ENCODE measurements at places on chromosomes 16 and 17.

GRCh38 chr16:69132424-69133252 lies at the start of the genes CHTF8 and UTP4:
Gene CHTF8, minus strand, starts transcription at chr16:69132588. Its CDS starts 11,130 bp downstream, at chr16:69121458.
Gene UTP4, plus strand, starts transcription at chr16:69132649. Its CDS starts 811 bp downstream, at chr16:69133460.
- DNase-seq: peak; percentile 90

DNA sequence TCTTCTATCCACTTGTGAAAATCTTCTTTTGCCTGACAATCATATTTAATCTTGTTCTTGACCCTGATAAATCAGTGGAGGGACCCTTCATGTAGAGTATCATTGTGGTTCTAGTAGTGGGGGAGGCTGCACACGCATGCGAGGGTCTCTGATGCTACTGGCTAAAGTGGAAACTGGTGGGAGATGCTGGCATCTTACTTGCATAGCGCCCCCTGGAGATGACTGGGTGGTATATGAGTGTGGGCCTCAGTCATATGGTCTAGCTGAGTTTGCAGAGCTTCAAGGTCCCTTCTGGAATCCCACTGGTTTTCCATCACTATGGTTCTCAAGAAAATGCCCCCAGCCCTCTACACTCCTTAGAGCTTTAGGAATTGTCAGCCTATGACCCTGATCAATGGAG lies 236.4 kb upstream of the AXIN2 start:
- peak; percentile 2 for DNase-seq

DNA sequence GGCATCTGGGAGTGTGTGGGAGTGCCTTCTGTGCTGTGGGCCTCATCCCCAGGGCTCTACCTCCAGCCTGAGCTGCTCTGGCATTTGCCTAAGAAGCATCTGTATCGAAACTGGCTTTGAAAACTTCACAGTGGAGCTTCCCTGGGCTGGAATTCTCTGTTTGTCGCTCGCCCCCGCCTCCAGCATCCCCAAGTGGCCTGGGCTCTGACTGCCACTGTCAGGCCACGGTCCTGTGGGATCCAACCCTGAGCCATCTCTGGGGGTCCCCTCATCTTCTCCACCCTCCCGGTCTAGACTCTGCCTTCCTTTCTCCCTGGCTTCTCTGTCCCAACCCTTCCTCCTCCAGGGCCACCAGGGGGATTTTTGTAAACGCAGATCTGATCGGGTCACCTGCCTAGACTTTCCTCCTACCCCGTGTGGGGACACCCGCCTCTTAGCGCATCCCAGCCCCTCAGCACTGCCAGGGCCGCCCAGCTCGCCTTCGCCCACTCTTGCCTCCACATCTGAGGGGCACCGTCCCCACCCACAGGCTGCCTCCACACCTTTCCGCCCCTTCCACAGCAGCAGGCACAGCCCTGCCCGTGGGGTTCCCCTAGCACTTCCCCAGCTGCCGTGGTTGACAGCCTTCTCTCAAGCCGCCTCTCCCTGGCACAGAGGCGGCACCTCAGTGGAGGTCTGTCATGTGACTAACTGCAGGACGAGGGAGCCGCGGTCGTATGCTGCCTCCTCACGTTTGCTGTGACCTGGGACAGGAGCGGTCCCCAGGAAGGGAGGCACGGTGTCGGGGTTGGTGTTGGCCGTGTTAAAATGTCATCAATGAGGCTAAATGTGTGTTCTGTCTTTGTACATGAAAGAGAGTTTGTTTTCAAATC lies 12.0 kb downstream of the TBC1D24 start:
- peak; percentile 73 for DNase-seq

- no peak for DNase-seq
Measured at GRCh38 chr17:4048218-4048617, 84.0 kb upstream of the ATP2A3 start.

DNA sequence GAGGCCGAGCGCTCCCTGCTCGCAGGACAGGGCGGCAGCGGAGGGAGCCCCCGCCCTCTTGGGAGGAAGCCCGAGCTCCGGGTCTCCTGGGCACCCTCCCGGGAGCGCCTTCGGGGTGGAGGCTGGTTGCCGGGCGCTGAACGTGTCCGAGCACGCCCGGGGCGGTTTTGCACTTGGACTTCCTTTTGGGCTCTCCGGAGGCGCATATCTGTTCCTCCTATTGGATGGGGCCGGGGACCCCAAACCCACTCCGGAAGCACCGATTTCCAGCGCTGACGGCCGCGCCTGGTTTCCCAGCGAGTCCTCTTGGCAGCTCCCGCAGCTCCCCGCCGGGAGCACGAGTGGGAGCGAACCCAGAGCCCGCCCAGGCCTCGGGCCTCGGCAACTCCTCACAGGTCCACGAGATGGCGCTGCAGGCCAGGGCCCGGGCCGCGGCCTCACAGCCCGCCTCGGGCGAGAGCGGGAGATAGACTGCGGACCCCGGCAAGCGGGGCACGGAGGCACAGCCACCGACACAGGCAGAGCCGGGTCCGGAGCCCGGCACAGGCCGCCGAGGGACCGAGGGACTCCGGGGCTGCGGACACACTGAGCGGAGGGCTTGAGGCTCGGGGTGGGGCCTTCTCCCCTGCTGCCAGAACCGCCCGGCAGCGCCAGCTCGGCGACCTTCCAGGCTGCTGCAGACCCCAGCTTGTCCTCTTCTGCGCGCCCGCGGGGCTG lies 12.7 kb downstream of the TBX2 start:
- peak; percentile 83 for DNase-seq

- DNase-seq: no peak
Measured at GRCh38 chr17:17498606-17499301, 2.6 kb upstream of the RASD1 start.

GRCh38 chr17:27280527-27280926 lies 13.4 kb upstream of the WSB1 start:
- no peak for DNase-seq

- DNase-seq: no peak
Measured at GRCh38 chr16:10465821-10466220, 80.0 kb downstream of the ATF7IP2 start.

DNA sequence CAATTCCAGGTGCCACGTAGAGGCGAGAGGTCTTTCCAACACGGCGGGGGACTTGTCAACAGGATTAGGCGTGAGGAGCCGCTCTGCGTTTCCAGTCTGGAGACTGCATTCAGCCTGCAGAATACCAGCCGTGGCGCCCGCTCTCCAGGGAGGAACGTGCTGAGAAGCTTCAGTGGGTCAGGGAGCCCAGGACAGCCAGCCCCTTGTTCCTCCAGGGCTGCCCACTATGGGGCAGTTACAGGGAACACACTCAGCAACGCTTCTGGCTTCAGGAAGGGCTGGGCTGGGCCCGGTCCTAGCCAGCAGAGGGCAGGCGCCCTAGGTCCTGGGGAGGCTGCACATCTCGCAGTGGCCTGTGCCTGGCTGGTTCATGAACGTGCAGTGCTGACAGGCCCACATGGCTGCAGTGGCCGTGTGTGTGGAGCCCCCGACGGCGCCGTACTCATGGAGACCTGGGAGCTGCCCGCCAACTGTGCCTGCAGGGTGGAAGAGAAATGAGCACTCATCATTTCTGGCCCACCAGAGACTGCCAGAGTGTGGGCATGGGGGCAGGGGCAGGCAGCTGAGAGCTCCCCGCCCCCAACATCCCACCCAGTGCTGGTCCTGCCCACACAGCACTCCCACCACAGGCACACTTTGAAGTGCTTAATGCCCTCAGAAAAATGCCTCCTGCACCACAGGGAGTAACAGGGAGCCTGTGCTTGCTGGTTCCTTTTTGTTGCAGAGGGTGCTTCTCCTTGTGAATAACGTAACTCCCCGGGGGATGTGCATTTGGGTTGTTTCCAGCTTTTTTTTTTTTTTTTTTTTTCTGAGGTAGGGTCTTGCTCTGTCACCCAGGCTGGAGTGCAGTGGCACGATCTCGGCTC lies 7.0 kb upstream of the FAAP100 start:
- DNase-seq: no peak

- DNase-seq: no peak
Measured at GRCh38 chr17:46071796-46072195, 72.7 kb downstream of the STH start.

GRCh38 chr17:13005530-13005929 lies 12.3 kb downstream of the ELAC2 start:
- no peak for DNase-seq

GRCh38 chr16:19363740-19364139 lies 53.9 kb upstream of the TMC5 start:
- DNase-seq: no peak

- DNase-seq: no peak
Measured at GRCh38 chr16:73019457-73020362, 28.2 kb downstream of the ZFHX3 start.
